Naive thymus-derived CD4-positive, alpha-beta T cell (primary cell): ENCODE measurements at places on chromosomes 4 and X.

GRCh38 chrX:136747003-136747986, 33.4 kb downstream of the ARHGEF6 start:
- no peak for DNase-seq

DNA sequence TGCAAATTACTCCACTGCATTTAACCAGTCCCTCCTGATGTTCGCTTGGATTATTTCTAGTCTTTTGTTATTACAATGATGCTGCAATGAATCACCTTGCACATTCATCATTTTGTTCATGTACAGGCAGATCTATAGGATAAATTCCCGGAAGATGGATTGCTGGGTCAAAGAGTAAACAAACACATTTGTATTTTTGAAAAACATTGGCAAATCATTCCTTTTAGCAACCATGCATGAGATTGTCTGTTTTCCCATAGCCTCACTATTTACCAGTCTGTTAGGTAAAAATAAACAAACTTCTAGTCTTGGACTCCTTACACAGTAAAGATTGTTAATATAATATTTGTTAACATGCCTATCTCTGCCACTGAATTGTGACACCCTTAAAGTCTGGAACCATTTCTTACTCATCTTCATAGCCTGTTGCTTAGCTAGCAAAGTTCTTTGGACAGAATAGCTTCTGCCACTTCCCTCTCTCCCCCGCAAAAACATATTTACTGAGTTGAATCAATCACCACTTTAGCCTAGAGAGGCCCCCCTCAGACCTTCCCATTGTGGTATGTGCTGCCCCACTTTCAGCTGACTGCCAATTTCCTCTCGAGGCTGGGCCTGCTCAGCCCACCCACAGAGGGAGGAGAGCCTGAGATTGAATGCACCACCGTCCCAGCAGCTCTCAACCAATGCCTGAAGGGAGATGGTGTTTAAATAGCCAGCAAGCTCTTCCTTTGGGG, 108.4 kb upstream of the ATXN3L start:
- DNase-seq, result no peak

- no peak for DNase-seq
Observed at GRCh38 chr4:156238171-156238570, 284.5 kb upstream of the CTSO start.

- DNase-seq, result no peak
Observed at GRCh38 chr4:17613761-17614415, 553 bp upstream of the MED28 start.

- DNase-seq, result no peak
Observed at GRCh38 chrX:17294561-17294960, 80.4 kb upstream of the NHS start.

GRCh38 chr4:76354517-76355473, 48.3 kb downstream of the STBD1 start:
- peak; percentile 14 for DNase-seq

- DNase-seq, result no peak
Observed at GRCh38 chr4:85826060-85826678, 351.2 kb downstream of the ARHGAP24 start.

DNA sequence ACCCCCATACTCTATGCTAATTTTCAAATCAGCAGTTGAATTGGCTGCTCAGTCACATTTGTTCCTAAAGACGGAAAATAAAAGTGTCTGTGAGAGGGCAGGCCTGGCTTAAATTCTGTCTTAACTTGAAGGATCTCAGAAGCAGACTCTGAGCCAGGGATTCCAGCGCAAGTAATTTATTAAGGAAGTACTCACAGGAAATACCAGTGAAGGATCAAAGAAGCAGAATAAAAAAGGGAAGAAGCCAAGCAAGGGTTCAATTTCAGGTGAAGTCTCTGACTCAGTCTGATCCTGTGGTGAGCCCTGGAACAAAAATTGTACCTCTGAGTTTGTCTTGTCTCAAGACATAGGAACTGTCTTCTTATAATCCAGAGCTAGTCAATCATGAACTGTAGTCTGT, 52.2 kb downstream of the IL1RAPL1 start:
- no peak for DNase-seq

- no peak for DNase-seq
Observed at GRCh38 chrX:133813971-133814370, 171.4 kb downstream of the GPC3 start.

GRCh38 chr4:158681629-158682028, 9.5 kb downstream of the ETFDH start:
- no peak for DNase-seq

DNA sequence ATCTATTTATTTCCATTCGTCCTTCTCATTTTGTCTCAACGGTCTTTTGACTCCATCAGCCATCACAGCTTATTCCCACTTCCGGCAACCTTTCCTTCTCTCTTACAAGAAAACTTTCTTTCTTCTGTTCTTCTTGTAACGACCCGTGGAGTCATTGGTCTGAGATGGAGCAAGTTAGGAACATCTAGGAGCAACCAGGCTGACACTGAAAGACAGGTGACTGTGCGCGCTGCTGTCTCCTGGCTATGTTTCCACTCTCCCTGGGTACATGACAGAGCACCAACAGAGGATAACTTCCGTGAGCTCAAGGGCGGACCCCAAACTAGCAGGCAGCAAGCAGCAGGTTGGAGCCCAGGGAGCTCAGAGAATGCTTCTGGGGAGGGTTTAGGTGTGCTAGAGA, 2.5 kb downstream of the FGF5 start:
- no peak for DNase-seq

- DNase-seq, result no peak
Observed at GRCh38 chr4:81471298-81471587, 464 bp downstream of the RASGEF1B start.

DNA sequence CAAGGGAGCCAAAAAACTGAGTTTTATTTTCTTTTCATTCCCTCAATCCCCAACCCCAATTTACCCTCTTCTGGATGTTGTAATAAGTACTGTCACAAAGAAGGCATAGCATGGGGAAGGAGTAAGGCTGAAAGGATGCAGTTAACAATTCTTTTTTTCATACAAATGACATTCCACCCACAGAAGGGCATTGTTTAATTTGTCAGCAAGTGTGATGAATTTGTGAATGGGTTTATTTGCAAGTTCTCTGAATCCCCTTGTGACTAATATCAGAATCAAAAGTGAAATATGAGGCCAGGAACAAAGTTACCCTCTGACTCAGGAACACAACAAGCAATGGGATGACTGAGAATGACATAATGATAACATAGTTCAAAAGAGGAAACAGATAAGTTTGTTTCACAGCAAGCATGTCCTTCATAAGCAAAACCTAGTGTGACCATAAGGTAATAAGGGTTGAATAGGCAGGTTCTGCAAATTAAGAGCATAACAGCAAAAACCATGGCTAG, 2.1 kb downstream of the GEMIN8 start:
- no peak for DNase-seq

GRCh38 chr4:5747738-5748375, 36.9 kb downstream of the EVC start:
- DNase-seq, result no peak

- peak; percentile 63 for DNase-seq
Observed at GRCh38 chrX:75522565-75523431, at the start of gene ZDHHC15. Gene ZDHHC15 (minus strand): TSS chrX:75523037. CDS start chrX:75523024, 13 bp downstream.

- DNase-seq, result no peak
Observed at GRCh38 chr4:37537484-37537883, 148.7 kb downstream of the RELL1 start.

GRCh38 chr4:130659320-130659719, 1563.4 kb downstream of the C4orf33 start:
- no peak for DNase-seq

DNA sequence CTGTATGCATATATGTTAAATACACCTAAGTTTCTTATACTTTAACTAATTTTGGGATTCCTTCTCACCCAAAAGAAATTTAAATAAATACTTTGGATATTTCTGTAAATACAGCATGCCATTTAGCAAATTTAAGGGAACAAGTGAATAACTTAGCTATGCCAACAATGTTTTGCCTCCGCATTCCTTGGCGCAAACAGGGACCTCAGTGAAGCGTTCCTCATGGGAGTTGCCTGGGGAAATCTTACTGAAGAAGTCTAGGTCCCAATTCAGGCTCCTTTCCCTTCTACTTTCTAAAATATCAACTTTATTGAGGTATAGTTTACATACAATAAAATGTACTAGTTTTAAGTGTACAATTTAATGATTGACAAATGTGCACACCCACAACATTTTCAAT, 25.0 kb downstream of the COL4A5 start:
- no peak for DNase-seq

DNA sequence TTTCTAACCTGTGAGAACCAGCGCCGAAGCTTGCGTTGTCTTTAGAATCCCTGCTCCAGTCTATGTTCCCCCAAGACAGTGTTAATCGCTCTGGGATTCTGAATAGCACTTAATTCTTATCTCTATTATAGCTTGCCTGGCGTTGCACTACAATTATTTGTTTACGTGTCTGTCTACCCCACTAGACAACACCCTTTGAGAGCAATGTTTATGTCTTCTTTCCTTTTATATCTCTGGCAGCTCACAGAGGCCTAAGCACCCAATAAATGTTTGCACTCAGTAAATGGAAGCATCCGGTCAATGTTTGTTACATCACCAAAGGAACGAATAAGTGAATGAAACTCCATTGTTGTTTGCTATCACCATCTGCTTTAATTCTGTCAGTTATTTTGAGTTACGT, 4.8 kb upstream of the NHS start:
- DNase-seq, result no peak

GRCh38 chr4:158090323-158090722, 82.5 kb downstream of the GASK1B start:
- DNase-seq, result no peak

DNA sequence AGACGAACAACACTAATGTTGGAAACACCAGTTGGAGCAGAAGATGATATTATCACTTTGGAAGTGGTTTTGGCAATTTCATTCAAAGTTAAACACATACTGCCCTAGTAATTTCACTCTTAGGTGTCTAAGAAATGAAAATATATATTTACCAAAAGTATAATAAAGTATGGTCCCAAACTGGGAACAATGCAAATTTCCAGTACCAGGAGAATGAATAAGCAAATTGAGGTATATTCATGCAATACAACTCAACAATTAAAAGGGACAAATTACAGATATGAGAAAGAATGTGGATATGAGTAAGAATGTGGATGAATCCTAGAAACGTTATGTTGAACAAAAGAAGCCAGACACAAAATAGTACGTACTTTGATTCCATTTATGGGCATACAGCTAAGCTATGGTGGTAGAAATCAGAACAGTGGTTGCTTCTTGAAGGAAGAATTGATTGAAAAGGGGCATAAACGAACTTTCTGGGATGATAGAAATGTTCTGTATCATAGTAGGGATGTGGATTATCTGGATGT, 10.0 kb downstream of the ELMOD2 start:
- DNase-seq, result no peak

- DNase-seq, result no peak
Observed at GRCh38 chr4:39235021-39235420, 52.7 kb downstream of the WDR19 start.

DNA sequence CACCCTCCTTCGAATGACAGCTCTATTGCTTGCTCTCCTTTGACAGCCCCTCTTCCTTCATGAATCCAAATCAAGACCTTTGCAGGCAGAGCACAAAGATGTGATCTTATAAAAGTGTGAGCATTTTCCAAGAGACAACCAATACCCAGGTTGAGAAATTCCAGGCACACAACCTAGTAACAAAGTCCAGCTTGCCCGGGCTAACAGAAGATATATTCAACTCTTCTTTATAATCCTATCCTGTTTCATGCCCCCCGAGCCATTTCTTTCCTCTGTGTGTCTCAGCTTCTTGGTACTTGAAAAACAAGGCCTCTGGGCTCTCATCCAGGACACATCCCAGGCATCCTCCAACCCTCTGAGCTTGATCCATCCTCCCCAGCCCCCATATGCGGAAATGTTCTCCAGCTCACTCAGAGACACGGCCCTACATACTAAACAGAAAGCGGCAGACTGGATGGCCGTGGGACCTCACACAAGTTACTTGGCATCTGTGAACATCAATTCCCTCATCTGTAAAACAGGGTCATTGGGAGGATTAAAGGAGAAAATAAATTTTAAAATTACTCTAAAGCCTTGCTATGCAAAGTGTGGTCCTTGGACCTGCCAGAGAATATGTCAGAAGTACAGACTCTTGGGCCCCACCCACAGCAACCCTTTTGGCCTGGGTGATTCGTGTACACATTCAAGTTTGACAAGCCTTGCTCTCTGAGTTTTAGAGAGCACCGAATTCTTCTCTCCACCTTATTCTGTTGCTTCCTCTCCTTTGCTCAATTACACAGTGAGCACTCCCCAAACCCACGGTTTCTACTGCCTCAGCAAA, 627.0 kb downstream of the BCOR start:
- no peak for DNase-seq

DNA sequence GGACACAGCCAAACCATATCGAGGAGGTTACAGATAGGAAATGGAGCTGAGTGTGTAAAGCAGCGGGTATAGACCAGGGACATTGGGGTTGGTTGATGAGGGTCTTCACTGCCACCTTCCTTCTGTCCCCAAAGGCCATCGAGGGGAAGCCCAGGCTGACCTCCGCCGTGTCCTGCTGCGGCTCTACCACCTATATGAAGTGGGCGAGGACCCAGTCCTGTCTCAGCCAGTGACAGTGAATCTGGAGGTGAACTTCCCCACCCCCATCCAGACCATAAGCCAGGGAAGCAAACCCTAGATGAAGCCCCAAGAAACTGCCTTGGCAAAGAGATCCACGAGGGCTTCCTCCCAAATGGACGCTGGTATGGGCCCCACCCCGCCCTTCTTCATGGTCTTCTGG, 23.2 kb upstream of the MRFAP1 start:
- no peak for DNase-seq

DNA sequence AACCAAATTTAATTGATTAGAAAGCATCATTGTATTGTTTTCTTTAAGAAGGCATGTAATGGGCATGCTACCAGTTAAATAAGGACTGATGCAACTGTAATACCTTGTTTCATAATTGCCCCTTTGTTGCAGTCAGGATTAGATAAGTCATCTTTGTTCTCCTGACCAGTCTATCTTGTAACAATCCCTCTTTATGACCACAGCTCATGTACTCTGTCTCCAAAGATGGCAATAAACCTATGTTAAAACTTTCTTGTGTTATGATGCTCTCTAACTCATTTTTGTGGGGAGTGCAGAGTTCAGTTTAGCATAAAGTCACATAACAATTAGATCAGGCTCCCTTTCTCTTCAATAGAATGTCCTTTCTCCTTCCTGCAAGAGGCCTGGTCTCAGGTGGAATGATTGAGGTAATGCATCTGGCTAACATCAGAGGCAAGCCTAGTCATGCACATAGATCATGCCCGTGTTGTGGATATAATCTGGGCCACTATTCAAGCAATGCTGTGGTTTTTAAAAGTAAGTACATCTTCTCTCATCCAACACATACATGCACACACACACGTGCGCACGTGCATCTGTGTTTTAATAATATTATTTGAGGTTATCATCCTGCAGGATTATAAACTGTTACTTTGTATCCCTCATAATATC, 45.6 kb downstream of the TMEM154 start:
- DNase-seq, result no peak

GRCh38 chr4:24768604-24769003, 26.8 kb upstream of the SOD3 start:
- DNase-seq, result no peak

GRCh38 chr4:80608281-80608980, 272.9 kb downstream of the CFAP299 start:
- DNase-seq, result no peak

- DNase-seq, result no peak
Observed at GRCh38 chrX:46169808-46170207, 375.4 kb downstream of the ZNF674 start.

- no peak for DNase-seq
Observed at GRCh38 chr4:54547299-54548097, 110.3 kb upstream of the KIT start.

- DNase-seq, result no peak
Observed at GRCh38 chr4:155734951-155735350, 23.9 kb upstream of the GUCY1B1 start.
